Liver (tissue), 10 donors: ENCODE measurements at places on chromosomes 11 and 22. TPM values are rescaled to one million over a fixed set of nuclear protein-coding genes. Genes with fewer than 3 reads are reported as not detected.

The PRDM11 gene
- 3.7 TPM for total RNA-seq

GRCh38 chr11:94513091-94513490 lies 830 bp downstream of the C11orf97 start:
- DNase-seq = no peak

- no peak for DNase-seq
These were observed 31.0 kb downstream of the ZBED4 start for GRCh38 chr22:49884503-49885260.

- DNase-seq = peak; percentile 92
These were observed at the start of gene MICAL2 for GRCh38 chr11:12110201-12110713. MICAL2 (plus strand) TSS chr11:12110590; CDS start chr11:12162156, 51,566 bp downstream.

DNA sequence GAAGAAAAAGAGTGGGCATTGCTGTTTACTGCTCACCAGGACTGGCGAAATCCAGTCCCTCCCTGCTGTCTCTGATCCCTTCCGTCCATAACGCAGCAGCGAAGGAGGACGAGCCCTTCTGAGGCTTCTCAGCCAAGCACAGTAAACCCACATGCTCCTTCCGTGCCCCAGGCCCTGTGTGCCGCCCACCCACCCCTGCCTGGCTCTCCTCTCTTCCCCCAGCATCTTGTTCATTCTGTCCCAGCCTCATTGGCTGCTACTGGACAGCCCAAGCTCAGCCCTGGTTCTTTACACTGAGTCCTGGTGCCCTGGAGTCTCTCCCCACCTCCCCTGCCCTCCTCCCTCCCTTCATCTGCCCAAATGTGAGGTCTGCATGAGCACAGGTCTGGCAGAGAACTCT lies 559.7 kb downstream of the BRD1 start:
- DNase-seq = no peak
